Glutamatergic neuron (in vitro differentiated cells): ENCODE measurements at places on chromosomes 6 and 20. TPM values are rescaled to one million over a fixed set of nuclear protein-coding genes. Genes with fewer than 3 reads are reported as not detected.

DNA sequence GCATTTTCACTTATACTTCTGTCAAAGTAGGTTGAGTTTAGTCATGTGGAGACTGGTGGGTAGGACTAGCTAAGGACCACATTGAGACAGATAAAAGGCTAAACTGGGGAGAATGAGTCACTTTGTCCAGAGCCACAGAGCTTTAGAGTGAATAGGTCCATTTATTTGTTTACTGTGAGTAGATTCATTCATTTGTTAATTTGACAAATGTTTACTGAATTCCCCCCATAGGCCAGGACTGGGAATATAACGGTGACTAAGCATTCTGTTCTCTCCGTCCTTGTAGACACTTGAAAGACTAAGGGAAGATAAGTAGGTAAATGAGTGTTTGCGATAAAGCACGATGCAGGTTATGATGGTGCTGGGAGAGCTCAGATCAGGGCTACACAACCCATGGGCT lies 699.7 kb upstream of the ID4 start:
- no peaks in the 10 kb centered on the region for H3K27me3 ChIP-seq
- H3K27ac ChIP-seq = no peak overlapping the region
- no peaks in the 10 kb centered on the region for H3K36me3 ChIP-seq
- H3K4me1 ChIP-seq = no peaks in the 10 kb centered on the region
- H3K4me3 ChIP-seq = no peak overlapping the region

GRCh38 chr6:146029573-146030184 lies 817 bp downstream of the GRM1 start:
- peaks cover 5% of the 10 kb centered on the region for H3K4me1 ChIP-seq
- peak overlapping the region; percentile 94 for H3K4me3 ChIP-seq
- no peaks in the 10 kb centered on the region for H3K36me3 ChIP-seq
- no peak overlapping the region for H3K27ac ChIP-seq
- peaks cover 14% of the 10 kb centered on the region for H3K27me3 ChIP-seq
- no peak for DNase-seq

GRCh38 chr20:22920898-22921297 lies 114.2 kb upstream of the SSTR4 start:
- H3K27ac ChIP-seq = no peak overlapping the region
- no peak overlapping the region for H3K4me3 ChIP-seq
- H3K4me1 ChIP-seq = no peaks in the 10 kb centered on the region
- H3K27me3 ChIP-seq = peaks cover 2% of the 10 kb centered on the region
- H3K36me3 ChIP-seq = no peaks in the 10 kb centered on the region

GRCh38 chr20:36599912-36600345 lies 5.7 kb upstream of the RAB5IF start:
- no peaks in the 10 kb centered on the region for H3K4me1 ChIP-seq
- no peak overlapping the region for H3K27ac ChIP-seq
- no peaks in the 10 kb centered on the region for H3K36me3 ChIP-seq
- H3K27me3 ChIP-seq = peaks cover 6% of the 10 kb centered on the region
- no peak for DNase-seq
- H3K4me3 ChIP-seq = no peak overlapping the region

DNA sequence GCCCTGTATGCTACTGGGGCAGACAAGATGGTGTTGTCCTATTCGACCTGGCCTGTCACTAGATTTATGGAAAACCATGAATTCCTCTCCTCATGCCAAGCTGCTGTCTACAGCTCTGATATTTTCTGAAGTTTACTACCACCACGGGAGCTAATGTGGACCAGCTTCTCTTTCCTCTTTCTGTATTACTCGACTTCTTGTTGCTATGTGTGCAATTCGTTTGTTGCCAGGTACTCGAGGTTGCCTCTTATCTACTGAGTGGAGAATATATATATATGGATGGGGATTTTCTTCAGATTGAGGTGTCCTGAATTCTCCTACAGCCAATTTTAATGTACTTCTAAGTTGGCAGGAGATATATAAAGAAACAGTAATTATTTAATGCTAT lies 34.7 kb downstream of the MAN1A1 start:
- no peaks in the 10 kb centered on the region for H3K27me3 ChIP-seq
- H3K4me1 ChIP-seq = peaks cover 11% of the 10 kb centered on the region
- no peak overlapping the region for H3K4me3 ChIP-seq
- H3K27ac ChIP-seq = no peak overlapping the region

- H3K27me3 ChIP-seq = no peaks in the 10 kb centered on the region
- no peak overlapping the region for H3K4me3 ChIP-seq
- no peak for DNase-seq
Observed at GRCh38 chr6:129592516-129593232, 117.3 kb downstream of the ARHGAP18 start.

Gene C6orf52
- total RNA-seq = 4.1 TPM

Gene RAB32
- total RNA-seq = 8.6 TPM

Gene OPRL1
- total RNA-seq = 2.9 TPM
